Activated effector memory CD4-positive, alpha-beta T cell treated with anti-CD3 and anti-CD28 coated beads, Interleukin-2, amount 50 U/mL, for 16 hours (primary cell): ENCODE measurements at places on chromosomes 11 and 22.
A peak's percentile ranks its signal among the peaks of the same experiment; 100 is the strongest.

DNA sequence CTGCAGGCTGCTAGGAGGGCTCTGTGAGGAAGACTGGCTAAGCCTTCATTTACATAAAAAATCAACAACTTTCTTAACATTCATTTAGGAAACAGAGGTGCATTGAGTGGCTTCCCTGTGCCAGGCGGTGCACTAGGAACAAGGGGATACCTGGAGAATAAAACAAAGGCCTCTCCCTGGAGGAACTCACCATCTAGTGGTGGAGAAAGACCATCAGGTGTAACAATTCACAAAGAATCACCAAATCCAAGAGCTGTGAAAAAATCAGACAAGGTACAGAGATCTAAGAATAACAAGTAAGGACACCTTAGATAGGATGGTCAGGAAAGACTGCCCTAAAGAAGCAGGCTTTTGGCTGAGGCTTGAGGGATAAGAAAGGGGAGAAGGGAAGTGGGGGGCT lies 40.3 kb downstream of the CSNK2A3 start:
- no peak for DNase-seq

GRCh38 chr11:111798279-111798678 lies 32.1 kb upstream of the PPP2R1B start:
- DNase-seq: no peak

DNA sequence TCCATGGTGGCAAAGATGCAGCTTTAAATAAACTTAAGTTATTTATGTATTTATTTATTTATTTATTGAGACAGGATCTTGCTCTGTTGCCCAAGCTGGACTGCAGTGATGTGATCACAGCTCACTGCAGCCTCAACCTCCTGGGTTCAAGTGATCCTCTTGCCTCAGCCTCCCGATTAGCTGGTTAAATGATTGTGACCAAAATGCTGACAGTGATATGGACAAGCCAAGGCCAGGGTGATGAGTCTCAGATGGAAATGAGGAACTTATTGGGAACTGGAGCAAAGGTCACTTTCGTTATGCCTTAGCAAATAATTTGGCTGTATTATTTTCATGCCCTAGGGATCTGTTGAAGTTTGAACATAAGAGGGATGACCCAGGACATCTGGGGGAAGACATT lies 9.3 kb upstream of the LRP5 start:
- DNase-seq: no peak

DNA sequence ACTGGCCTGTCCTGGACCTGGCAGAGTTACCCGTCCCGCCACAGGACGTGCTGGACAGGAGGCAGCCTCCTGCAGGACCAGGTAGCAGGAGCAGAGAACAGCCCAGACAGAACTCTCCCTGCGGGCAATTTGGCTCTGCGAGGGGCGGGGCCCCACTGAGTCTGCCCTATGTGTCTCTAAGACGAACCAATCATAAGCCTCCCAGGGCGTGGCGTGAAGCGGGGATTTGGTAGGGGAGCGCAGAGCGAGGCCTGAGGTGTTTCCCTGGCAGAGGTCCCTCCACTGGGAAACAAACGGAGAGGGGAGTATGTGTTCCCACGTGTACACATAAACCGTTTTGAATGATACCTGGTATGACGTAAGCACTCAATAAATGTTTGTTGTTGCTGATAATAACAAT lies 7.4 kb downstream of the CD82 start:
- peak; percentile 79 for DNase-seq

DNA sequence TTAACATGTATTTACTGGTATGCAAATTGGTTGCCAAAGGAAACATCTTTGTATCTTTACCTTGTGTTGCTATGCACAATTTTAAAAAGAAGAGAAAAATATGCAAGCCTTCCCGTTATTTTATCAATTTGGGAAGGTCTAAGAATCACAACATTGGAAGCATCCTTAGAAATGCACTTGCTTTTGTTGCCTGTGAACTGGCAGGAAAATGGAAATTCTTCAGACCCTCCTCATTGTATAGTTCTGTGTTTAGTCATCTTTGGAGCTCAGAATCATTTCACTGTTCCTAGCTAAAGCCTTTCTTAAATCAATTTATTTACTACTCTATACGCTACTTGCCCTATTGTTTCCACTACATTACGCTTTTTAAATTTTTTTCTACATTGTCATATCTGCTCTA lies 574.5 kb downstream of the DLG2 start:
- no peak for DNase-seq
